Stimulated activated CD4-positive, alpha-beta T cell treated with anti-CD3 and anti-CD28 coated beads, Interleukin-1b, Interleukin-23, amount 100 ng/mL, for 1 hour (primary cell): ENCODE measurements at places on chromosomes 1 and 21.
A peak's percentile ranks its signal among the peaks of the same experiment; 100 is the strongest.

DNA sequence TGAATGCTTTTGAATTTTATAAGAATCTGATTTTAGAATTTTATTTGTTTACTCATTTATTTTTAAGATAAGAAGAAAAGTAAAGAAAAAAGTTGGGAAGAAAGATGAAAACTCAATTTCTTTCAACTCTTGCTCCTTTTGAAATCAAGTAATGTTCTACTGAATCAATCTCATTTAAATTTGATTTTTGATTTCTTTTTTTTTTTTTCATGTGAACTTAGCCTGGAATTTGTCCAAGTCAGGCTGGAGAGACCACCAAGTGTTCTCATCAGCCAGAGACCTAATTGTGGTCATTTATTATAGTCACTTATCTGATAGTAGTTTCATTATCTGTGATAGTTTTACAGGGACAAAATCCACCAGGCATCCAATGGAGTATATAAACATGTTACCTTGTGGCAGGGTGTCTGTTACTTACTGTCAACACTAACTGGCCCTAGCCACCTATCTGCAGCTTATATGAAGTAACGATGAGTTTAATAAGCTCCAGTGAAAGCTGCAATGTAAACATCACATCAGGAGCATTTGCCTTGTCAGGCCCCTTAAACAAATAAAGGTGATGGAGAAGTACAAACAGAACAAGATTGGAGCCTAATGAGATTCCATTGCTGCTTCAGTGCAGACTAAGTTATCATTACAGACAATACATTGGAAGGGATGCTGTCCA is 39.2 kb downstream of the HLX start:
- DNase-seq: no peak

DNA sequence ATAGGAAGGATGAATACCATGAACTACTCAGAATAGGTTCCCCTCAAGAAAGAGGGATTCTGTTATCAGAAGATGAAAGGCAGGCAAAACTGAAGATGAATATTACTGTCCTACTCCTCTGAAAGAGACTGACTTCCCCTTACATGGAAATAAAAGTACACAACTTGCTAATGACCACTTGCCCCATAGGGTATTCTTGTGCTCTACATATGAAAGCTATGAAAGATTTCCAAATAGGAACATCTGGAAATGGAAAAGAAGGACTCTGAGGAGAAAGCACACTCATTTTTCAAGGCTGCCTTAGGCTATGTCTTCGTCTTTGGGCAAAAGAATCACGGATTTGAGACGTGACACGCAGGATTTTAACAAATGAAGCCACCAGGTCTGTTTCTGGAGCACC is 170.1 kb upstream of the DAB1 start:
- no peak for DNase-seq

DNA sequence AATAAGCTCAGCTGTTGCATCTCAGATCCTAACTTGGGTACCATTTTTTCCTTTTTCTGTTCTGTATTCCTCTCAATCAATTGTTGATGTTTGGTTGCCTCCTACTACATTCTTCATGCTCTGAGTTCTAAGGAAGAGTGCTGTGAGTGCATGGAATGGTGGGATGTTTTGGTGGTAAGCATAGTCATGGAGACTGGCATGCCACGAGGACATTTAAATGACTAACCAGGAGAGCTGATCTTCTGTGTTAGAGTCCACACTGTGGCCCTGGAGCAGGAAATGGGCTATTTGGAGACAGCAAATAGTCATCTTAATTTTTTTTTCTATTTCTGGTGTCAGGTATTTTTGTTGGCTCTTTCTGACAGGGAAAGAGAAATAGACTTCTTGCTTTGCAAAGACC is 69.5 kb upstream of the HSD17B7 start:
- DNase-seq: no peak

DNA sequence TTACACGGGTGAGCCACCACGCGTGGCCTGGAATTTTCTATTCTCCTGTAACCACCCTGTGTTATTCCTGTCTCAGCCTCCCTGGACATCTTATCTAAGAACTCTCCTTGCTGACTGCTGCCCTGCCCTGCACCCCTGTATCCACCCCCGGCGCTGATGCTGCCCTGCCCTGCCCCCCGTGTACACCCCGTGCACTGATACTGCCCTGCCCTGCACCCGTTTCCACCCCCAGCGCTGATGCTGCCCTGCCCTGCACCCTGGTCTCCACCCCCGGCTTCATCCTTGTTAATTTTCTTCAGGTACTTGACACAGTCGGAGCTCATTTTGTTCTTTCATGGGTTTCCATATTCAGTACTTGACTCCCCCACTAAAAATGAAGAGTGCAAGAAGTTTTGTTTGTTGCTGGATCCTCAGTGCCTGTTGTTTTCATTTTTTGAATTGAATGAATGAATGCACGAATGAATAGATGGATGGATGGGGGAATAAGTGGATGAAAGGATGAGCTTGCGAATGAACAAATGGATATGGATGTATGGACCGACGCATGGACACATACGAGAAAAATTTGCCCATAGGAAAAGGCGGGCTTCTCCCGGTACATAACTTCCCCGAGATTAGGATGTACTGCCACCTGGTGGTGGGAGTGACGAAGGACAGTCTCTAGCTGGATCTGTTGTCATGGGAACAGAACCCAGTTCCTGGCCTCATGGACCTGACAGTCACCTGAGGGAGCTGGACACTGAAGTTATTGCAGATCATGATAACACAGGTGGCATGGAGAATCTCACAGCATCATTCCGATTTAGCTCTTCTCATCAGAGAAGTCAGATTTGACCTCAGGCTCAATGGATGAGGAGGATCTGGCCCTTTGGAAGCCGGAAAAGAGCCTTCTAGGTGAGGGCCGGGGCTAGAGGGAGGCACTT is 14.9 kb downstream of the AADACL4 start:
- DNase-seq: peak; percentile 51

GRCh38 chr1:15540186-15540585 is 13.5 kb downstream of the DNAJC16 start:
- no peak for DNase-seq

- no peak for DNase-seq
These were observed 16.8 kb upstream of the RIPK4 start for GRCh38 chr21:41783476-41784180.
